ENCODE measurements at places on chromosomes 16 and 17.

- no peak for DNase-seq
These were observed 55.8 kb upstream of the TANC2 start for GRCh38 chr17:62910277-62910676.

GRCh38 chr17:82776454-82776853, 24.6 kb downstream of the TBCD start:
- DNase-seq: no peak

GRCh38 chr17:83200231-83200699, 120.9 kb downstream of the METRNL start:
- DNase-seq: peak; percentile 84

GRCh38 chr16:89026121-89026612, 49.2 kb upstream of the CBFA2T3 start:
- no peak for DNase-seq

GRCh38 chr16:56667581-56668571, at the start of gene MT1G:
TSS of gene MT1G (minus strand) at chr16:56668065. CDS start at chr16:56667993, 72 bp downstream.
- no peak for DNase-seq

All from chondrocyte (in vitro differentiated cells).